Right forelimb (tissue), 1 donor: ENCODE measurements at places on chromosomes 5 and 9.

GRCh38 chr5:172728481-172729241 lies 42.3 kb downstream of the DUSP1 start:
- DNase-seq, result no peak

- DNase-seq, result no peak
Measured at GRCh38 chr9:127223810-127224177, 40.8 kb upstream of the GARNL3 start.

DNA sequence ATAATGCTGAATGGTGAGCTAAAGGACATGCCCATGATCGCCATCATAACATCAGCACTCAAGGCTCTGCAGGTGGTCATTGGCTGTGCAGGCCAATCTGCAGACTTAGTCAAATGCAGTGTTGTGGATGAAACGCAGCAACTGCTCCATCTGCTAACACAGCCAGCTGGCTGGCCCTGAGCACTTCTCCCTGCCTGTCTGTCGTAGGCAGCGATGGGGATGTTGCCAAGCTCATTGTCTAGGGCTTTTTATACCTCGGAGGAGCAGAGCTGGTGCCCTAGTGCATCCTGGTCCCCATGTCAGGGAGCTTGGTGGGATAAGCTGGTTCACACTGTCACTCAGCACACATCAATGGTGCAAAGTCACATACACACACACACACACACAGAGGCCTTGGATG lies 189.4 kb downstream of the TENT4A start:
- DNase-seq, result no peak

- no peak for DNase-seq
Measured at GRCh38 chr9:34343605-34344004, 14.2 kb downstream of the NUDT2 start.

DNA sequence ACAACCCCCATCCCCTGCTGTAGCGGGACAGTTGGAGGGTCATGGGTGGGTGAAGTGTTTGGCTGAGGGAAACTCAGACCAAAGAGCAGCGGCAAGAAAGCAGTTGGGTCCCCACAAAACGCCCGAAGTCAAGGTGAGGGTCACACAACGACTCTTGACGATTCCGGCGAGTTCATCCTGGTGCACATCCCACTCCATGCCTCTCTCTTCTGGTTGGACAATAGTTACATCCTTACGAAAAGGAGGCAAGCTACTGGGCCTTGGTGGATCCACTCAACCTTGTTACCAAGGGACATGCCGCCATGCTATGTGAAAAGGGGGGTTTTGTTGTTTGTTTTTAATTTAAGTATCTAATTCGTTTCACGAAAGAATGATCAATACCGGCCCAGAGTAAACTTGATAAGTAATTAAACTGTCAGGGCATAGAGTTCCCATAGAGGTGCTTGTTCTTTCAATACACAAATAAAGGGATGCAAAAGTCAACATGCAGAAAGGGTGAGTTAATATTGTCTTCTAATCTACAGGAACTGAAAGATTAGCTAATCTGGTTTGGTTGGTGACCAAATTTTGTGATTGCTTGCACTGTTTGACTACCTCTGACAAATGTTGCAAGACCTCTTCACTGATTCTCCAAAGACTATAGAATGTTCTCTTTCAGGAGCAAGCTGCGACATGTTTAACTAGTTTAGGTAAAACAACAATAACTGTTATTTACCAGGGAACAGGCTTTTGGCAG lies 732 bp upstream of the SMIM15 start:
- no peak for DNase-seq

GRCh38 chr5:170601619-170602018 lies 97.8 kb downstream of the KCNIP1 start:
- no peak for DNase-seq

- DNase-seq, result no peak
Measured at GRCh38 chr5:154300207-154300883, 109.8 kb downstream of the GALNT10 start.
